Hematopoietic multipotent progenitor cell (in vitro differentiated cells): ENCODE measurements at places on chromosomes 5 and 9.

- no peak for DNase-seq
Observed at GRCh38 chr5:38483805-38484398, 72.5 kb downstream of the LIFR start.

- no peak for DNase-seq
Observed at GRCh38 chr5:137263371-137264005, 235.6 kb downstream of the SPOCK1 start.

- DNase-seq, result no peak
Observed at GRCh38 chr9:16825971-16826625, 44.4 kb downstream of the BNC2 start.

DNA sequence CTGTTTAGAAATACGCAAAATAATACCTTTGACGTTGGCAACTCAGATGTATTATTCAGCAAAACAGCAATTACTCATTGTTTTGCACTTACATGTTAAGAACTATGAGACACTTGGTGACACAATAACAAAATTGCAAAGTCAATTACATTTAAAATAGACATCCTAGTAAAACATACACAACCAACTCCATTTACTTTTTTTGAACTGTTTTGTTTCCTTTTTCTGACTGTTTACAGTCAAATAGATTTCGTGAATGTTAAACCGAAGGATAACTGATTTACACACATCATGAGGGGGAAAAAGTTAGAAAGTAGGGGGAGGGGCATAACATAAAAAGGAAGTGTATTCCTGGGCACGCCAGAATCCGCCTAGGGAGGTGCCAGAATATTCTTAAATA lies 220.1 kb downstream of the MEF2C start:
- no peak for DNase-seq

DNA sequence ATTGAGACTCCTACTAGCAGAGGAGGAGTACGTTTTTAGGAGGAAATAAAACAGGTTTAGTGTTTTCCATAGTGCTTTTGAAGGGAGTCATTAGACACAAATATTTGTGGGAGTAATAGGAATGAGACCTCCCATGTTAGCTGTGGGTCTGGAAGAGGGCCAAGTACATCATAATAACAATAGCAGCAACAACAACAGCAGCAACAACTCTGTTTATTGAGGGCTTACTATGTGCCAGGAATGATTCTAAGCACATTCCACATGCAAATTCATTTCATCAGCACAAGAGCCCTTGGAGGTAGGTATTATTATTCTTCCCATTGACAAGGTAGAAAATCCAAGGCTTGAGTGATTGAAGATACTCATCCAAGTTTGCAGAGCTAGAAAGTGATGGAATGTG lies 384.2 kb upstream of the RPS23 start:
- no peak for DNase-seq

DNA sequence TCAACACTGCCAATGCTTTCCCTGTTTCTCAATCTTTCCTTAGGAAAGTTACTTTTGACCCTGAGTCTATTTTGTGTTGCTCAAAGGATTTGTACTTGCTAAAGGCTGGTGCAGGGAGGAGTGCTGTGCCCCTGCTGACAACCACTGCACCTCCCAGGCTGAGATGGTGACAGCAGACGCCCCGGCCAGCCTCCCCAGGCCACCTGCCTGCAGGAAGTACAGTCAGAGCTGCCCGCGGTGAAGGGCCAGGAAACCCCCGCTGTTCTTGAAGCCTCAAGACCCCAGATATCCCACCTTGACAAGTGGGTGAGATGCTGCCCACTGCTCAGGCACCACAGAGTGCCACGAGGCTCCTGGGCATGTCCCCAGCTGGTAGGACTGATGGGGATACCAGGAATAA lies 44.2 kb upstream of the CKMT2 start:
- no peak for DNase-seq

GRCh38 chr5:121053055-121053985 lies 589.2 kb downstream of the PRR16 start:
- no peak for DNase-seq

DNA sequence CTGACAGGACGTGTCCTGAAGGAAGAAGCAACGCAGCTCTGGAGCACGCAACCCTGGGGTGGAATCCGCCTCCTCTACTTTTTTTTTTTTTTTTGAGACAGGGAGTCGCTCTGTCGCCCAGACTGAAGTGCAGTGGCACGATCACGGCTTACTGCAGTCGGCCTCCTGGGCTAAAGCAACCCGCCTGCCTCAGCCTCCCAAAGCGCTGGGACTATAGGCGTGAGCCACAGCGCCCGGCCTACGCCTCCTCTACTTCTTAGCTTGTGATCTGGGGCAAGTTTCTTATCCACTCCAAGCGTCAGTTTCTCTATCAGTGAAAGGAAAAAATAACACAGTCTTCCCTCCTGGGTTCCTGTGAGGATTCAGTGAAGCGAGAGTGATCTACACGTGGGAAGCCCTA lies 96.1 kb upstream of the RAPGEF1 start:
- DNase-seq, result no peak

DNA sequence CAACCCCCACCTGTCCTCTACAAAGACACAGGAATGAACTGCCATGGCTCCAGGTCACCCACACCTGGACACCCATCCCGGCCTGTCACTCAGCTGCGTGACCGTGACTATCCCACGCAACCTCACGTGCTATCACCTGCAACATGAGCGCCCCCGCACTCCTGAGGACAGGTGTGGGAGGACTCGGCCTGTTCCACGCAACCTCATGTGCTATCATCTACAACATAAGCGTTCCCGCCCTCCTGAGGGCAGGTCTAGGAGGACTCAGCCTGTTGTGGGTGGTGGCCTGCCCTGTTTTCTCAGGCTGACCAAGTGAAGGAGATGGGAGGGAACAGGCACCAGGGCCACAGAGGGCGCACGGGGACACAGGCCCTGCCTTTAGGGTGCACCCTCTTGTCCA lies 4.1 kb downstream of the QSOX2 start:
- no peak for DNase-seq

DNA sequence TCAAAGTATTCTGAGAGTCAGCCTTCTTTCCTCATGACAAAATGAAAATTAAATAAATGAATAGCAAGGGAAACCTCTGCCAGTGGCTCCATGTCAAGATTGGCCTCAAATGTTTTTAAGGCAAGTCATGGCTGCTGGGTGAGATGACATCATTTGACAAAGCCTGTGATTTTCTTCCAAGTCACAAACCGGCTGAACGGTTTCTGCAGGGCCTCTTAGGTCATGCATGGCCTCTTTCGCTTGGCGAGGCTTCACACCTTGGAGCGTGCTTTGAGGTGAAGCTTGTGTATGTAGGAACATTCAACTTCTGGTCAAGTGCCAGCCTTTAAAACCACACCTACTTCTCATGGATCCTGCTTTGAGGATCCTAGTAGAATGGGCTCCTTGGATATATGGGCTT lies 161.0 kb upstream of the ZNF618 start:
- DNase-seq, result no peak

- DNase-seq, result no peak
Observed at GRCh38 chr9:36137392-36138004, 965 bp downstream of the GLIPR2 start.

- no peak for DNase-seq
Observed at GRCh38 chr5:163696579-163696887, 191.1 kb downstream of the MAT2B start.

DNA sequence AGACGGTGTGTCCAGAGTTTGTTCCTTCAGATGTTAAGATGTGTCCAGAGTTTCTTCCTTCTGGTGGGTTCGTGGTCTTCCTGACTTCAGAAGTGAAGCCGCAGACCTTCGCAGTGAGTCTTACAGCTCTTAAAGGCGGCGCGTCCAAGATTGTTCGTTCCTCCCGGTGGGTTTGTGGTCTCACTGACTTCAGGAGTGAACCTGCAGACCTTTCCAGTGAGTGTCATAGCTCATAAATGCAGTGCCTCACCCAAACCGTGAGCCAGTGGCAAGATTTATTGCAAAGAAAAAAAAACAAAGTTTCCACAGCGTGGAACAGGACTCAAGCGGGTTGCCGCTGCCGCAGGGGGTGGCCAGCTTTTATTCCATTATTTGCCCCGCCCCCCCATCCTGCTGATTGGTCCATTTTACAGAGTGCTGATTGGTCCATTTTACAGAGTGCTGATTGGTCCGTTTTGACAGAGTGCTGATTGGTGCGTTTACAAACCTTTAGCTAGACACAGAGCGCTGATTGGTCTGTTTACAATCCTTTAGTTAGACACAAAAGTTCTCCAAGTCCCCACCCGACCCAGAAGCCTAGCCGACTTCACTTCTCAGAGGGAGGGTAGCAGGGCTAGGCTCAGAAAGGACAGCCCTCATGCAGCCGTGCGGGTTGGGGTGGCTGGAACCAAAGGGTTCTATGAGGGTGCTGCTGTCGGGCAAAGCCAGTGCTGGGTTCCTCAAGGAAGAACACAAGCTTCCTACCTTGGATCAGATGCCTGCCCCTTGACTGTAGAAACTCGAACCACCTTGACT lies 9.1 kb upstream of the RNF130 start:
- DNase-seq, result no peak

DNA sequence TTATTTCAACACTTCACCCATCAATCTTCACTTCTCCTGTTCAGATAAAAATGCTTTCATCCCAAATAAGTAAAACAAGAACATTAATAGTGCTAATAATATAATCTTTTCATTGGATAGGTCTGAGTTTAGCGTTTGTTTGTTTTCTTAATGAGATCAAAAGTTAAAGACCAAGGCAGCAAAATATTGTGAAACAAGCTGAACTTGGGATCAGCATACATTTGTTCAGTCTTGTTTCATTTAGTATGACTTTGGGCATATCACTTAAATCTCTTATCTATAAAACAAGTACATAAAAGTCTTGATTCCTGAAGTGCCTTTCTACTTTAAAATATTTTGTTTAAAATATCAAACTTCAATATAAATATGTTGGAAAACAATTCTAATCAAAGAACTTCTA lies 13.4 kb upstream of the SNX24 start:
- DNase-seq, result no peak

GRCh38 chr9:87640385-87640795 lies 85.5 kb upstream of the CTSL start:
- no peak for DNase-seq

DNA sequence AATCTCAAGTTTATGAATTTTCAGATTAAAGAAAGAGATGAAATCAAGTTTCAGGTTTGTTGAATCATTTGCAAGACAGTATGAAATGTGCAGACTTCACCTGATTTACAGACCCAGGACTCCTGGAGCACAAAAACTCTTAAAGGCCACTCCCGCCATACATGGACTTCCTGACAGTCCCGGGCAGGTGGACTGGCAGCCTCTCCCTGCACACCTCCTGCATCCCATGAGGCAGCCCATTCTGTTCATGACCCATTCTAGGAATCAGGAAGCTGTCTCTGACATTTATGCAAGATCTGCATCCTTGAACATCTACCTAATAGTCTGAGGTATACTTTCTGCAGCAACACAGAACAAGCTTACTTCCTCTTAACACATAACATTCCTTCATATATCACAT lies 5.9 kb downstream of the DDX31 start:
- no peak for DNase-seq

GRCh38 chr9:91159664-91160121 lies 202.0 kb downstream of the AUH start:
- no peak for DNase-seq

DNA sequence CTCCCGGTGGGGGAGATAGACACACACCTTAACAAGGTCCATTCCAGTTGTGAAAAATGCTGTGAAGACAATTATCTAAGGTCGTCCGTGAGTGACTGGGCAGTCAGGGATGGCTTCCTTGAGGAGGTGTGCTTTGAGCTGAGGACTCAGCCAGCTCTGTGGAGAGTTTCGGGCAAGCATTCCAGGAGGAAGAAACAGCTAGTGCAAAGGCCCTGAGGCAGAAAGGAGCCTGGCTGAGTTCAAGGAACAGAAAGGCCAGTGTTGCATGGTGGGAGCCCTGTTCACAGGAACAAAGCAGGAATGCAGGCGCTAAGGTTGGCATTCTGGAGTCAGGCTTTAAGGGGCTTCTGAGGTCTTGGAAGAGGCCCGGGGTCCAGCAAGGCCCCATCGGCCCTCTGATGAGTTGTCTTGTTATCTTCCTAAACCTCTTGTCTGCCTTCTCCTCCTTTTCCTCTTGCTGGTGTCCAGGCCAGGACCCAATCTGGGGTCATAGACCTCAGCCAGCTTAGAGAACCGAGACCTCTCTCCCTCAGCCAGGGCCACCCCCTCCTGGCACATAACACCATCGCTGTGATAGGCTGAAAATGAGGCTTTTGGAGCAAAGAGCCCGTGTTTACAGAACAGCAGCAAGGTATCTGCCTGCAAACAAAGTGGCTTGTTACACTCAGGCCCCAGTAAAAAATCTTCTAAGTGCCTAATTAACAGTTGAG lies 270.2 kb upstream of the MVB12B start:
- no peak for DNase-seq

DNA sequence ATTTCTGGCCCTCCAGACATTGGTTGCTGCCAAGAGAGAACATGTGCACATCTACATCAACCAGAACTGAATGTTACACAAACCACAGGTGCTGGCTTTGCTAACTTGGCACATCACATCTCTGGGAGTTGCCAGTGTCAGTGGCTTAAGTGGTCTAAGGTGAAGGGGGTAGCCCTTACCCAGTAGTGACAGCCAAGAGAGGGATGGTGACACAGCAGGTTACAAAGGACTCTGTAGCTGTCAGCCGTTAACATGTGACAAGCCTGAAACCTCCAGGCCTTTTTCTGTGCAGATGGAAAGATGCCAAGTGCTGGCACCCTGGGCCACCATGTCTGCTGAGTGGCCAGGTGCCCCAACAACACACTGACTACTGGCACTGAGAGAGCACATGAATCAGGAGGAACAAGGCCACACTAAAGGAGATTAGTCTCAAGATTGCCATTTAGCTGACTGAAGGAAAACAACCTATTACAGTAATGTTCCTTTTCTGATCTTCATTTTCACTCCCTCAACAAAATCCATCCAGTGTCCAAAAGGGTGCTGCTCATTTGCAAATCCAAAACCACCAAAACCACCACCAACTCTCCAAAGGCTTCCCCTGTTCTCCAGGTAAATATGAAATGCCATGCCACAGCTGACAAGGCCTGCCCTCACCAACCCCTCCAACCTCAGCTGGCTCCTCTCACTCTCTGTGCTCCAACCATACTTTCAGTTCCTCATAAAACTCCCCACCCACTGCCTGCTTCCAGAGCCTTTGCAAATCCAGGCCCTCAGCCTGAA lies 20.2 kb downstream of the SIL1 start:
- DNase-seq, result peak; percentile 45

DNA sequence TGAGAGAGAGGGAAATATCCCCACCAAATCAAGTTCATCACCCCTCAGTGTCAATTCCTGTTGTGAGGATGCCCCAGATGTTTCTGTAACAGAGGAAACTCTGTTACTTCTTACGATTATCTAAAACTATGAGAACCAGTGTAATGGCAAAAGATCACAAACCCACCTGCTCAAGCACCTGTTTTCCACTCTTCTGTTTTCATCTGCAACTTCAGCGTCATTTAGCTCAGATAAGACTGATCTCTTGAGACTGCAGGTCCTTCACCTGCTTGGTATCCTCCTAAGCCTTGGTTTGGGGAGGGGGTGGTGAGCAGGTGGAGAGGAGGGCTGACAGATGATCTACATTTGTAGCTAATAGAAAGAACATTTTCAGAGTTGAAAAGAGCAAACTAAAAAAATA lies 229.3 kb downstream of the SLF1 start:
- no peak for DNase-seq

DNA sequence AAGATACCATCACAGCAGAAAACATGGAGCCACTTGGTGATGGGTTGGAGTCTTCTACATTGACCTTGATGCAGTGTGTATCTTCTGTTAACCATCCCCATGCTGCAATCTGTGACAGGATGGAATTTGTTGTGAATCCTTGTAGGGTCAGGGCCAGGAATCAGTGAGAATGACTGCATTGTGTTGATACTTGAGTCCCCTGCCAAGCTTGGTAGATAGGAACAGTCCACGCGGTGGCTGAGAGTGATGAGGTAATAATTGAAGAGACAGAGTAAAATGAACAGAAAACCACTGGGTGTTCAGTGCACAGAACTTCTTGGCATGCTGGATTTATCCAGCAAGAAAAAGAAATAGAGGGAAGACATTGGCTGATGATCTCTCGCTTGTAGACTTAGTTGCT lies 217.5 kb downstream of the MAN2A1 start:
- no peak for DNase-seq
